ENCODE measurements at places on chromosomes 11 and 22.
A peak's percentile ranks its signal among the peaks of the same experiment; 100 is the strongest.

- DNase-seq, result no peak
Measured at GRCh38 chr11:73201888-73202780, 15.9 kb upstream of the P2RY2 start.

- DNase-seq, result peak; percentile 80
Measured at GRCh38 chr11:2097356-2097997, 41.7 kb downstream of the IGF2 start.

DNA sequence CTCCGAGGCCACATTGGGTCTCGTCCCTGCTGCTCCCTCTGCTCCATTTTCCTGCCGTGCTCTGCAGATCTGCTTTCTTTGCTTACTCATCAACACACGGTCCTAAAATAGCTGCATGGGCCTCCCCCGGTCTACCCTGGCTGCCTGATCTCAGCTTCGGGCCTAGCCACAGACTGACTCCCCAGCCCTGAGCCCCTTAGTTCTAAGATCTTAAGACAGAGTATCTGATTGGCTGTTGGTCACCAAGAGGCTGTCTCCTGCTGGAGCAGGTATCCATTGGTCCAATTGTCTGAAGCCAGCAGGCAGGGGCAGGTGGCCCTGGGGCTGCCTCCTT, 53.7 kb upstream of the NECTIN1 start:
- no peak for DNase-seq

DNA sequence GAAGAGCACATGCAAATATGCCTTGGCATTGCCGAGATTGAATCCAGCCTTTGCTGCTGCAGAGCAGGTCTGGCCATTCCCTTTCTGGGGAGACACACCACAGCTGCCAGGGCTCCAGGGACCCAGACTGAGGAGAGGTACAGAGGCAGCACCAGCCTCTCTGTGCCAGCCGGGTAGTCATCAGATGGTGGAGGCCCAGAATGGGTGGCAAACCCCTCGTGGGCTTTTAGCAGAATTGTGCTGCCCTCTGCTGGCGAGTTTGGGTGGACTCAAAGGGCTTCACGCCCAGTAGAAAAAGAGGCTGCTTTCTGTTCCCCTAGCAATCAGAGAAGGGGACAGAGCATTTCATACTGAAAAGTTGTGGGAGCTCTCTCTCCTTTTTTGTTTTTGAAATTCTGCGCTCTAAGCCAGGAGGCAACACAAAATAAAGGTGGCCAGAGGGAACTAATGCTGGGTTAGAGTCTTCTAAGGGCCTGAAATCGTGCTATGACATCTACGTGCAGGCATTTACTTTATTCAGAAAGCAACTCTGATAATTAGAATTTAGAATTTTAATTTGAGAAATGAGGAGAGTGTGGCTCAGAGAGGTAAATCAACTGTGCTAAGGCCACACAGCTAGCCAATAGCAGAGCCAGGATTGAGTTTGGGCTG, 158.8 kb upstream of the NAV2 start:
- DNase-seq, result peak; percentile 60

DNA sequence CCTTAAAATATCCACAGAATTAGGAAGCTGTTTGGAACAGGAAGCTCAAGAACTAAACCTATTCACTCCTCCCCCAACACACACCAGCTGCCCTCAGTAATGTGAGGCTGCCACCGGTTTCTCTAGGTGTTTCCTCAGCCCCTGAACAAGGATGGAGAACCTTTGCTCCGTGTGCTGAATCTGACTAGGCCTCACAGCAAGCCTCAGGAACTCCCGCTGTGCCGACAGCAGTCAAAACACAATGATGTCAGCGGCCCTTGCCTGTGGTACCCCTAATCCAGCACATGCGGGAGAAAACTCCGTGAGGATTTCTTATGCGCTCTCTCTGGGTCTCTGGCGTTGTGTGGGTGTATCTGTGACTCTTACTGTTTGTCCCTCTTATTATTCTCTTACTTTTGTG, 153.3 kb downstream of the EFCAB6 start:
- DNase-seq, result peak; percentile 23

DNA sequence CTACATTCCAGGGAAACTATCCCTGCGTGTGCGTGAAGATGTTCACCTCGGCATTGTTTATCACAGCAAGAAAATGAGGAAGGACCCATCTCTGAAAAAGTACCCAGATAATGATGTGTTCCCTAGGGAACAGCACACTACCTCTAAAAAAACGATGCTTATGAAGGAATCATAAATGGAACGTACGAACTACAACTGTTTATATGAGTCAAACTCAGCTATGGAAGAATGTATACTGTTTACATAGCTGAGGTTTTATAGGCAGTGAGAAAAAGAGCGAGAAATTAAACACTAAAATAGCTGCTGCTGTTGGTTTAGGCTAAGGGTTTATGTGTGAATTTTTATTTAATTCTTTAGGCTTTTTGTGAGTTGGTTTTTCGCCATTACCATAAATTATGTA, 48.9 kb downstream of the APOL1 start:
- DNase-seq, result no peak

DNA sequence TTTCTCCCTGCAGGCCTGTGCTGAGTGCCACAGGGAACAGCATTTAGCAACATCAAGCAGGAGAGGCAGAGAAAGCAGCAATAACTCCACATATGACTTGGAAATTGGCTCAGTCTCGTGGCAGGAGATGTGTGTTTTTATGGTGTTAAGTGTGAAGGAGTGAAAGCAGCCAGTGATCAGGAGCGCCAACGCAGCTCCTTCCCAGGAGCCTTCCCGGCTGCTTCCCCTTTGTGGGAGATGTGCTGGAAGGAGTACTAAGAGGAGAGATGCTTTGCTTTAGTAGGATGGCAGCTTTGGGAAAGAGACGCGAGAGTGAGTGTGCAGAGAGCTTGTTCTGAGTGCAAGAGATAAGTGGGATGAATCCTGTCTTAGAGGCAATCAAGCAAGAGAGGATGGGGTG, 54.7 kb upstream of the KIRREL3 start:
- no peak for DNase-seq

GRCh38 chr11:102522312-102523188, 8.0 kb downstream of the MMP7 start:
- no peak for DNase-seq

GRCh38 chr11:76947800-76948199, 86.4 kb upstream of the B3GNT6 start:
- DNase-seq, result no peak

DNA sequence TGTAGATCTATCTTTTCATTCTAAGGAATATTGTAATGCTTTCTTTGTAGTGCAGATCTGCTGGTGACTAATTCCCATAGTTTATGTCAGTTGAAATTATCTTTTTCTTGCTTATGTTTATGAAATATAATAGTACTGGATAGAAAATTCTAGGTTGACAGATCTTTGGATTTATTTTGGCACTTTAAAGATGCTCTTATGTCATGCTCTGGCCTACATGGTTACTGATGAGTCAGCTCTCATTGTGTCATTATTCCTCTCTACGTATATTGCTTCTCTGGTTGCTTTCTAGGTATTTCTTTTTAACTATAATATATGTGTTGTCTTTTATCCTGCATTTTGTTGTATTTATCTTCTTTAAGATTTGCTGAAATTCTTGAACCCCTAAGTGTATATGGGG, 955.5 kb upstream of the CHORDC1 start:
- DNase-seq, result no peak

- no peak for DNase-seq
Measured at GRCh38 chr11:103845331-103845730, 191.1 kb upstream of the DDI1 start.

DNA sequence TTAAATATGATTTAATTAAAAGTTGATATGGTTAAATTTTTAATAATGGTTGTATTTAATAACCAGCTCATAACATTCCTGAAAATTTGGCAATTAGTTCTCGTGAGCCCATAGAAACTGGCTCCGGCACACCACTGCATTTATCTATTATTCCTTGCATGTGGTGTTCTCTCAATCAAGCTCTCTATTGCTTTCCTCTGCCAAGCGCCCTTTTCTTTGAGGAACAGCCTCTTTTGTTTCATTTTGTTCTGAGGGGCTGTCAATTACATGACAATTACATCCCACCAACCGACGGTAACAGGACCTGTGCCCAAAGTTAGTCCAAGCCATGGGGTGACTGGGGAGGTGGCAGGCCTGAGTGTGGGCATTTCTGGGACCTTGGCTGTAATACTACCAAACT, 8.1 kb downstream of the C11orf91 start:
- no peak for DNase-seq

GRCh38 chr11:108115500-108116140, 5.7 kb upstream of the ACAT1 start:
- DNase-seq, result no peak

- DNase-seq, result no peak
Measured at GRCh38 chr11:11588243-11588642, 33.6 kb downstream of the GALNT18 start.

DNA sequence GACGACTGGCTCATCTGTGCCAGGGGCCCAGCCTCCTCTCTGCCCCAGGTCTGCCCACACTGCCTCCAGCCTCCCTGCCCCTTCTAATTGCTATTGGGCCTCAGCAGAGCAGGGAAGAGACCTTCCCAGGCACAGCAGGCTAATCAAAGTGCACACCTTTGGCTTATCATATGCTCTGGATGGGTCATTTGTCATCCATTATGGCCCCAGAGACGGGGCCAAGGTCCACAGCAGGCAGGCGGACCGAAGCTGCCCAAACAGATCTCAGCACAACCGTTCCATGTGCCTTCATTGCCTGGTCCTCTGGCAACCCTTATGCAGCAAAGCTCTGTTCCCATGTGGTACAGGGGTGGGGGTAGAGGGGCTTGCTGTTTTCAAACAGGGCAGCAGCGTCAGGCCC, 66.6 kb downstream of the TP53I11 start:
- DNase-seq, result no peak

All from NT2/D1 (cell line).